ENCODE measurements at places on chromosomes 11 and 22. TPM values are rescaled to one million over a fixed set of nuclear protein-coding genes. Genes with fewer than 3 reads are reported as not detected.

DNA sequence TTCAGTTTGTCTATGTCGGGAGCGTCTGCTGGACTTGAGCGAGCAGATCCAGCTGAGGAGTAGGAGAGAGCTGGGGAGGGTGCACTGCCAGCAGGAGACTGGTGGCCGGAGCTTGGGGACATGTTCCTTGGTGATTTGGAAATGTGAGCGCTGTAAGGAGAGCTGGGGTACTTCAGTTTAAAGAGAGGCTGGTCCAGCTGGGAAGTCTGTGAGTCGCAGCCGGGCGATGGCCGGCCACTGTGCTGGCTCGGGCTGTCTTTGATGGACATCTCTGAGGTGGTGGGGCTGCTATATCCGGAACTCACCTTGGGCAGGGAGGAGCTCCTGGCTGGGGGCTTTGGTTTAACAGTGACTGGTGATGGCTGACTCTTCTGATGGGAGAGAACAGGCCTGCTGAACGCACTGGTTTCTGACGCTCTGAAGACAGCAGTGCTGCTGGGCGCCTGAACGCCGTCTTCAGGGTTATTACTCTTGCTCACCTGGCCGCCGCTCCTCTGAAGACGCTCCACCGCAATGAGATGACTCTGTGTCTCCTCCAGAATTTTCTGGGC lies 63.6 kb upstream of the PITPNB start:
- DNase-seq = no peak

MS4A6E gene
- not detected for polyA plus RNA-seq

- DNase-seq = no peak
These were observed 4.6 kb downstream of the RFPL1 start for GRCh38 chr22:29442976-29443375.

- DNase-seq = no peak
These were observed 41.3 kb downstream of the ABTB2 start for GRCh38 chr11:34316347-34317035.

DNA sequence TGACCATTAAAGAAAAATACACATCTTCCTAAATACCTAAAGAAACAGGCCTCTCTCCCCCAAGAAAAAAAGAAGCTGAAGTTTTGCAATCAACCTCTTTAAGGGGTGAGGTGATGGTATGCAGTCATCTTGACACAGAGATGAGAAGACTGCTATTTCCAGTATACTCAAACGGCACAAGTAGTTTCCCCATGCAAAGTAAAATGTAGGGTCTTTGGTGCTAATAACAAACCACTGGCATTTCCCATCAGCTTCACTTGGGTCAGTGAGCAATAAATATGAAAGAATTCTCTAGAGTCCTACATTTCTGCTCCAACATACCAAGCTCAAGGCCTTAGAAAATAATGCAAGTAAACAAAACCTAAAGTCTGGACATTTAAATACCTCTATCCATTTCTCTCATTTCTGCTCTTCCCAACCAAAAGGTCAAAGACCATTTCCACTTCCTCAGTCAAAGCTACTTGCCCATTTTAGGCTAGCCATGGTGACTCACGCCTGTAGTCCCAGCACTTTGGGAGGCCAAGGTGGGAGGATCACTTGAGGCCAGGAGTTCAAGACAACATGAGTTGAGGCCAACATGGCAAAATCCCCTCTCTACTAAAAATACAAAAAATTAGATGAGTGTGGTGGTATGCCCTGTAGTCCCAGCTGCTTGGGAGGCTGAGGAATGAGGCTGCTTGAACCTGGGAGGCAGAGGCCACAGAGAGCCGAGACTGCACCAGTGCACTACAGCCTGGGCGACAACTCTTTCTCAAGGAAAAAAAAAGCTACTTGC lies 39.5 kb upstream of the CHRNA10 start:
- DNase-seq = no peak

FAT3 gene
- polyA plus RNA-seq = 0.53 TPM

DNA sequence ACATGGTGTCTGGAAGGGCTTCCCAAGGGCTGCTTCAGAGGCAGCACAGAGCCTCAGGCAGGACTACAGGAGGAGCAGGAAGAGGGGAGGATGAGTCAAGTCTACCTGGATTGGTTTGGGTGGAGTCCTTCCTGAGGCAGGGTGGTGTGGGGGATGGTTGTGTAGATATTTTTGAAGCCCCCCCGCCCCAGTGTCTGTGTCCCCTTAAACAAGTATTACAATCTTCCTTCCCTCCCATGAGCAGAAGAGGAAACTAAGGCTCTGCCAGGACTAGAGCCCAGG lies 34.7 kb upstream of the FCHSD2 start:
- DNase-seq = no peak

DNA sequence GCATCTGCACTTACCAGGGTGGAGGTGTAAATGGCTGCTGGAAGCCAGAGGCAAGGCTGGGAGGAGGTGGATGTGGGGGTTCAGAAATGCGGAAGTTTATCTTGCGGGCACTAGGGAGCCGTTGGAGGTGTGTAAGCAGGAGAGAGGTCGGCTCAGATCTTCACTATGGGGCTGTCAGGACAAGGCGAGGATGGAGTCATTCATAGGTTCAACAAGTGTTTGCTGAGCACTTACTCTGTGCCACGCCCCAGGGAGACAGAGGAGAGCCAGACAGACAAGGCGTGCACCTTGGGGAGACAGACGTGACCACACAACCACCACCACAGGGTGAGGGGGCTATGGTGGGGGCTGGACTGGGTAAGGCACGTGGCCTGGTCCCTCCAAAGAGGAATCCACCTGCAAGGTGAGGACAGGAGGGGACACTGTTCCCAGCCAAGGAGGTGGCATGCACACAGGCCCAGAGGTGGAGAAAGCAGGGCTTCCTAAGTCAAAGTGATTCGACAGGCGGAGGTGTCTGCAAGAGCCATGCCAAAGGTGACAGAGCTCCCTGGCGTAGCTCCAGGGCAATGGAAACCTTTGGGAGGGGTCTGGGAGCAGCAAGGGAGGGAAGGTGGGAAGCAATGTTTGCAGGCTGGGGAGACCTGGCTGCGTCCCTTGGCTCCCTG lies 30.8 kb upstream of the TCF20 start:
- DNase-seq = no peak

OR2D2 gene
- polyA plus RNA-seq = 0.13 TPM

DNA sequence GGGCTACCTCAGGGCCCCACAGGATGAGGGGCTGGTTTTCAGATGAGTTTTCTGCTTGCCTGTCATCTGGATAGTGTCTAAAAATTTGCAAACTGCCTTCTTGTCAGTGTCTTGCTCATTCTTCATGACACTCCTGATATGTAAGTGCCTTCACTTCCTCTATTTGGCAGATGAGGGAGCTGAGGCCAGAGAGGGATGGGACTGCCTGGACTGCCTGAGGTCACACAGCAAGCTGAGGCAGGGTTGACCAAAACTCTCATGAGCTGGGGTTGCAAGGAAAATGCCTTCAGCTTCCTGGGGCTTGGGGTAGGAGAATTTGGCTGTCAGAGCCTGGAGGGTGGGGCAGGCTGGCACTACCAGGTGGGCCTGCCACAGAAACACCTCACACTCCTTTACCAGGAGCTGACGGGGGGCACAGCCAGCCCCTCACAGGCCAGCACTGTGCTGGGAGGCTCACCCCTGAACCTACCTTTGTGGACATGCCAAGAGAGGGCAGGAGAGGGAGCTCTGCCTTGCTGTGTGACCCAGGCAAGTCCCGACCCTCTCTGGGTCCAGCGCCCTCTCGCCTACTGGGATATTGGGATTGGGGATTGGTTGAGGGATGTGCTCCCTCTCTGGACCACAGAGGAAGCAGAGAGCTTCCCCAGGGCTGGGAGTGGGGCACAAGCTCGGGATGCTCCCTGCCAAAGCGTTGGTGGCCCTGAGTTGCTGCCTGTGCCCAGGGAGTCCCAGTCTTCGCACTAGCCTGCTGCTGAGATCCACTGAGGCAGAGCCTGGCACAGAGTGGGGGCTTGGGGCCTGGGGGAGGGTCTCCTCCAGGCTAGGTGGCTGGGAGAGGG lies 1.9 kb upstream of the P2RY6 start:
- no peak for DNase-seq

PIWIL4 gene
- 1.6 TPM for polyA plus RNA-seq

Measured in BJ (cell line).